ENCODE measurements at places on chromosomes 1 and 21.

DNA sequence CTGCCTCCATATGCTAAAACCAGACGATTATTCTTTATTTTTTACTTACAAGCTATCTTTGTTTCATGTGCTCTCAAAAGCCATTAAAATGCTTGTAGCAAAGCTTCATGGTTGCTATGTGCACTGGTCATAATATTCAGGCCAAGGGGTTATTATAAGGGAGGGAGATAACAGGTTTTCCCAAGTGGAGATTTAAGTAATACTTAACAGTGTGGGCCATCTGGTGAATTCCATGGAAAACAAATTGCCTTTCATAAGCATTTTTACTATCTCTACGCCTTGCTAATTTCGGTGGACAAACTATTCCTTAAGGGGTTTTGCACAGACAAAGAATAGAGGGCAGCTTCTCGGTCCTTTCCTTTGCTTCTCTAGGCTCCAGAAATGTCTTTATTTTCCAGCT, 137.8 kb downstream of the NUF2 start:
- no peak for DNase-seq

DNA sequence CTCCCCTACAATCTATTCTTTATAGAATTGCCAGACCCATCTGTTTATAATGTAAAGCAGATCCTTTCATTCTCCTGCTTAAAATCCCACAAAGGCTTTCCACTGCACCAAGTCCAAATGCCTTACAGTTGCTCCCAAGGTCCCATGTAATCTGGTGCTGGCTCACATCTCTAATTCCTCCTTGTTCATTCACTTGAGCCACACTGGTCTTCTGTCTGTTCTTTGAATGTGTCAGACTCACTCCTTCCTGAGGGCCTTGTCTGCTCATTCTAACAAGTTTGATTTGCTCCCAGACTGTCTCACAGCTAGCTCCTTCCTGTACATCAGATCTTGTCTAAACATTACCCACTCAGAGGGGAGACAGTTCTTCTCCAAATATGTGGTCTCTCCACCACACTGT, 38.9 kb downstream of the ALG14 start:
- DNase-seq, result no peak

GRCh38 chr1:37793773-37794371, at the start of gene MANEAL:
MANEAL (plus strand) TSS chr1:37793847; CDS start chr1:37794183, 336 bp downstream.
- DNase-seq, result peak; percentile 42

- DNase-seq, result no peak
Observed at GRCh38 chr1:7636795-7637526, 134.1 kb upstream of the VAMP3 start.

- no peak for DNase-seq
Observed at GRCh38 chr1:185535621-185536020, 198.6 kb upstream of the HMCN1 start.

- DNase-seq, result no peak
Observed at GRCh38 chr1:3735688-3736087, 16.6 kb upstream of the CCDC27 start.

- DNase-seq, result peak; percentile 16
Observed at GRCh38 chr1:100543640-100544039, 5.7 kb downstream of the GPR88 start.

GRCh38 chr1:218679391-218679790, 334.3 kb downstream of the TGFB2 start:
- DNase-seq, result no peak

DNA sequence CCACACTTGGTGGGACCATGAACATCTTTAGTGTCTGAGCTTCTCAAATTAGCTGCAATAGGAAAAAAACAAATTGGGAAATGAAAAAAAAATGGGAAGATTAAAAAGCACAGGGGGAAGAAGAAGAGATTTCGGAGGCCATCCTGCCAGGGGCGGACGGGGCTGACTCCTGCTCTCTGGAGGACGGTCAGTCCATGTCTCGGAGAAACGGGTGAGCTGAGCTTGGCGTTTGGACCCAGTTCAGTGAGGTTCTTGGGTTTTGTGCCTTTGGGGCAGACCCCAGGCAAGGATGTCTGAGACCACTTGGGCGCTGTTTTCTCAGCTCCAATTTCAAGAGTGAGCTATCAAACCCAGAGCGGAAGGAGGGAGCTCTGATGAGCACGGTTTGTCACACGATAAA, 123.9 kb downstream of the PRDM2 start:
- no peak for DNase-seq

DNA sequence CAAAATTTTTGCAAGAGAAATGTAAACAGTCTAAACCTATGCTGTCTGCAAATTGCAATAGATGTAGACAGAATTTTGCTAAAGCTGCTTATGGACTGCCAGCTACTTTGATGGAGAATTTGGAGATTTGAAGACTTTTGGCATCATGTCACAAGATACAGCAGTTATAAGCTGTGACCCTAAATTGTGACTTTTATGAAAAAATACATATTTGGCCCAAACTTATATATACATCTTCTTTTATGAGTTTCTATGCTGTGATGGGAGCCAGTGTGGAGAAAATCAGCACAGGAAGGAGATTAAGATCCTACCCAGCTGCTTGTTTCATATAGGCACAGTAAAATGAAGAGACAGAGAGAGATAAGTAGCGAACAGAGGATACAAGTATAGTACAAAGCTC, 1595.4 kb downstream of the PLA2G4A start:
- DNase-seq, result no peak

DNA sequence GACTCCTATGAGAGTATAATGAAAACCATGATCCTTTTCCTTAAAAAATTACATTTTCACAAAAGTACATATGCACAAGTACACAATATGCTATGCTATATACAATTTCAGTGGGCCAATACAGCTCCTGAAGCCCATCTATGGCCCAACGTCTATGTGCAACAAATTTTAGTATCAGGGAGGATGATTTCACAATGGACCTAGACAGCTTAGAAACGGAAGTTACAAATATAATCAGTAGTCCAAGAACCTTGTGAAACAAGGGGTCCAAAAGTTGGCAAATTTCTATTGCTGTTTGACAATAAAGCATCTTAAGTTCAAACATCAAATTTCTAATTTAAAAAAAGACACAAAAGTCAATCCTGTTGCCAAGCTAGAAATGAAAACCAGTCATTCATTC, 87.0 kb downstream of the DPYD start:
- no peak for DNase-seq

GRCh38 chr21:44890961-44891541, 17.6 kb upstream of the PTTG1IP start:
- no peak for DNase-seq

- DNase-seq, result no peak
Observed at GRCh38 chr21:20661745-20662422, 336.3 kb upstream of the NCAM2 start.

DNA sequence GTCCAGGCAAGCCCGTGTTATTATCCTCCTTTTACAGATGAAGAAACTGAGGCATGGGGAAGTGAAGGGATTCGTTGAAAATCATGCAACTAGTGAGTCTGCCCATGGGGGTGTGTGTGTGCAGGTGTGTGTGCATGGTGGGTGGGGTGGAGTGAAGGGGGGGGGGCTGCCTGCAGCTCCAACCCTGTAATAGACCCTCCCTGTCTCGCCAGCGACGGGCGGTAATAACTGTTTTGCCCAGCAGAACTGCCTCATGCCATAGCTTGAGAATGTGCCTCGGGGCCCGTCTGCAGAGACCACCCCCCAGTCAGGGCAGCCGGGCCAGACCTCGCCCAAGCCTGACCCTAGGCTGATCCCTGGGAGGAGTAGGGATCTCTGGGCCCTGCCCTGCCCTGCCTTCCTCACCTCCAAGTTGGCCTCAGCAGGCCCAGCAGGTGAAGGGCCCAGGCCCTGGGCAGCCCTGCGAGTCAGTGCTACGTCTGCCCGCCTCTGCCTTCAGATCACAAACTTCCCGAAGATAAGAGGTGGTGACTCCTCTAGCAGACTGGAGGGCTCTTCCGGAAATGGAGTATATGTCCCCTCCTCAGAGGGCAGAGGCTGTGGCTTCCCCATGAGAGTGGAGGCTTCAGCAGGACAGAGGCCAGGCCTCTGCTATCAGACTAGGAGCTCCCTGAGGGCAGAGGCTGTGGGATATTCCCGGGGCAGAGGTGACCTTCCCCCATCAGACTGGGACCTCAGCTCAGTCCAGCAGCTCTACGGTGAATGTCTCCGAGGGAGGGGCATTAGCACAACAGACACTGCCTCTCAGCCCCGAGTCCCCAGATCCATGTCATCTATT, 15.7 kb upstream of the EPHA2 start:
- no peak for DNase-seq

DNA sequence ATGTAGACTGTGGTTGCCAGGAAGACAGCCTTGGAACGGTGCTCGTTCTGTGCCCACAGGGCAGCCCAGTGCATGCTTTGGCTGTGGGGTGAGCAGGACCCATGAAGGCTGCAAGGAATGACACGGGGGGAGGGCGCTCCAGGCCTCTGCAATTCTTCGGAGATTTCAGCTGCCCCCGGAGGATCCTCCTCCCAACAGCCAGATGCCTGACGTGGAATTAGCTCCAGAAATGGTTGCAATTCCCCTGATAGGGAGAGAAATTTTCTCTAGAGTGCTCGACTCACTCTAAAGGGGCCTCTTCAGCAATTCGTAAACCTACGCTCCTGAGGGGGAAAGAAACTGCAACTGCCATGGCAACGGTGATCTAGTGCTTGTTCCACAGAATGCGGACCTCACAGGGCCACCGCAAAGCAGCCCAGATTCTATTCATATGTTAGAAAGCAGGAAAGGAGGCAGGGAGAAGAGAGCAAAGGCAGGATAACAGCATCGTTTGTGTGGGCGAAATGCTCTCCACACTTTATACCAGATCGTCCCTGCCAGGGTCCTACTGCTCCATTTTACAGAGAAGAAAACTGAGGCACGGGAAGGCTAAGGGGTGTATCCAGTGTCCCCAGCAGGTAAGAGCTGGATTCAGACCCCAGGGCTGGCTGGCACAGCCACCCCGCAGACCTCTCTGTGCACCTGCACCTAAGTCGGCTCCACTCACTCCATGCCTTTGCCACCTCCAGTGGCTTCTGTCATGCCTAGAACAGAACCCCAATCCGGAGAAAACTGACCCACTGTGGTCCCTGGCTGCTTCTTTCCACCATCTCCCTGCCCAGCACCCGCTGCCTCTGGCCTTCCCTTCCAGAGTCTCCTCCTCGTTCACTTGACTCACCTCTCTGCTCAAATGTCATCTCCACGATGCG, 11.9 kb upstream of the PDE9A start:
- DNase-seq, result no peak

DNA sequence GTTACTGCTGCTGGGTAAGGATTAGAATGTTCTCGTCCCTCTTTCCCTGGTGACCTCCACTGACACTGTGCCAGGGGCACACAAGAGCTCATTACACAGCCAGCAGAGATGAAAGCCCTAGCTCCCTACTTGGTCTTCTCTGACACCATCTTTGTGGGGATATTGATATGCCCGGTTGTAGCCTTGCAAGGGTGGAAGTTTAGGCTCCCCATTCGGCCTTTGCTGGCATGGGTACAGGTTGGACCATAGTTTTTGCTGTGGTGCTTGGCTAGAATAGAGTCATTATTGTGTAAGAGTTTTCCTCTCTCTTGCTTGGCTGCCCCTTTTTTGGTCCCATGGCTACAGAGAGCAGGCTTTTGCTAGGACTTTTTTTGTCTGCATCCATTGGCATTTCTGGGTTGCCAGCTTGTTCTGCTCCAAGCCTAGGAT, 12.3 kb downstream of the RAB4A start:
- DNase-seq, result no peak

DNA sequence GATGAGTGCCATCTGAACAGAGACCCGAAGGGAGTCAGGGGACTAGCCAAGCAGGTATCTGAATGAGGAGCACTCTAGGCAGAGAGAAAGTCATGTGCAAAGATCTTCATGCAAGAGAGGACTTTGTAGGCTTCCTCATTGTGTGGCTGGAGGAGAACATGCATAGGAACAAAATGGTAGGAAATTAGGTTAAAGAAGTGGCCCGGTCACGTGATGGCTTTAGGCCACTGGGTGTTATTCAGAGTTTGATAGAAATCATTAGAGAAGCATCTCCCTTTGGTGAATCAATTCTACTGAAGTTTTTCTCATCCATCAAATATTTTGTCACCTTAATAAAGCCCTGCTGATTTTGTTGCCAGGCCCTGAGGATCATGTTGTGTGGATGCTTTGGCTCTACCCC, 45.8 kb upstream of the KCTD3 start:
- no peak for DNase-seq

- no peak for DNase-seq
Observed at GRCh38 chr1:117568999-117569398, 36.8 kb upstream of the TENT5C start.

All from activated naive CD8-positive, alpha-beta T cell treated with anti-CD3 and anti-CD28 coated beads, Interleukin-2, amount 50 U/mL, for 24 hours (primary cell).